EH (cell line): ENCODE measurements at places on chromosomes 2 and 18.

- no peak for DNase-seq
Observed at GRCh38 chr2:8133913-8134472, 547.9 kb upstream of the ID2 start.

- no peak for DNase-seq
Observed at GRCh38 chr18:1296237-1296636, 391.6 kb downstream of the ADCYAP1 start.

DNA sequence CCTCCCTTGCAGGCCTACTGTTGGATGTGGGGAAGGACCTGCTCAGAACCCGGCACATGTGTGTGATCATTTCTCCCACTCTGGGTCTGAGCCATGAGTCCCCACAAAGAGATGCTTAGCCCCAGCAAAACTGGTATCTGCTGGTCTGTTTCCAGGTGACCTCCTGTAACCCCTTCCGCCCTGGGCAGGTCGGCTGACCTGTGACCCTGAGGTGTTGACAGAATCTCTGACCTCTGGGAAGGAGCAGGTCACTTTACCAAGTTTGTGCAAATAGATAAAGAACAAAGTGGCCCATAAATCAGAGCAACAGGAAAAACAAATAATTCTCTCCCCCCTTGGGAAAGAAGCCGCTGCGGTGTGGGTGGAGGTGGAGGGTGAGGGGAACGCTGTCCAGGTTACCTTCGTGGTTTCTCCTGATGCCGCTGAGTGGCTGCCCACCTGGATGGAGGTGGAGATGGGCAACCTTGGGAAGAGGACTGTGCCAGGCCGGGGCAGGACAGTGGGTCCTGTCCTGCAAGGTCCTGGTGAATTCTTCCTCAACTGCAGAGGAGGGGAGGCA lies 174.0 kb upstream of the MYCN start:
- DNase-seq: no peak

DNA sequence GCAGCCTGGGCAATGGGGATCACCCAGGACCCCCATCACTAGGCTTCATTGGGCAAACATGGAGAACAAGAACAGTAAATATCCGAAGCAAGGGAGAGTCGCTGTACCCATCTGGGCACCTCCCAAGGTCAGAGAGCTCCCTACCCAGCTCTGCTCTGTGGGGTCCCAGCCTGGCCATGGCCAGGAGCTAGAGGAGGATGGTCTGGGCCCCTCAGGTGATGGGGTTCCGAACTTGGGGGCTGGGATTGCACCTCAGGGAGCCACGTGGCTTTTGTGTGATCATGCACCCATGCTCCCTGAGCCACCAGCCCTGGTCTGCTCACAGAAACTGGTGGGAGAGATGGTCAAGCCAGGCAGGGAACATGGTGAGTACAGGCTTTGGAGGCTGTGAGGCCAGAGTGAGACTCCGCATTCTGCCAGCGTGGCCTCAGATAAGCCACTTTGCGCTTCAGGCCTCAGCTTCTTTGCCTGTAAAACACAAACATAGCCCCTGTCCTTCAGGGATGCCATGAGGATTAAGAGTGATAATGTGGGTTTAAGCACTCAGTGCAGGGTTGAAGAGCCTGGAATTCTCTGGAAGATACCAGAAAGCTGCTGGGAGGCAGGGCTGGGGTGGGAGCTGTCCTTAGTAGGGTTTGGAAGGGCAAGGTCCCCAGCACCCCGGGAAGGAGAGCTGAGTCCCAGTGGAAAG lies 3.0 kb upstream of the NMUR1 start:
- no peak for DNase-seq

DNA sequence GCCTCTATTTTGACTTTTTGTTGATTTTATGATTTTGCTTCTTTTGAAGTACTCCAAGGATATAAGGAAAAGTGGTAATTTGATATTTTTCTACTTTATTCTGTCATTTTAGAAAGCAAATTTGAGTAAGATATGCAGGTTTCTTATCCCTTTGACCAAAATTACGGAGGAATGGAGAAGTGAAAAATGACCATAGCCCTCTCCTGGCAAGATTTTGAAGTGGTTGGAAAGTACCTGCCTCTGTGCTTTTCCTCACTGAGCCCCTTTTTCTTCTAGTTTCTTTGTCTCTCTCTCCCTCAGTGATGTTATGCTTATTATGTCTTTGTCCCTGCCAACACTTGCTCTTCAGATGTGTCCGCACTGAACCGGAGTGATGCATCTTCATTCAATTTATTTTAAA lies 898.1 kb downstream of the EPHA4 start:
- DNase-seq: no peak

GRCh38 chr2:64854773-64855237 lies 134.4 kb upstream of the SLC1A4 start:
- peak; percentile 58 for DNase-seq

DNA sequence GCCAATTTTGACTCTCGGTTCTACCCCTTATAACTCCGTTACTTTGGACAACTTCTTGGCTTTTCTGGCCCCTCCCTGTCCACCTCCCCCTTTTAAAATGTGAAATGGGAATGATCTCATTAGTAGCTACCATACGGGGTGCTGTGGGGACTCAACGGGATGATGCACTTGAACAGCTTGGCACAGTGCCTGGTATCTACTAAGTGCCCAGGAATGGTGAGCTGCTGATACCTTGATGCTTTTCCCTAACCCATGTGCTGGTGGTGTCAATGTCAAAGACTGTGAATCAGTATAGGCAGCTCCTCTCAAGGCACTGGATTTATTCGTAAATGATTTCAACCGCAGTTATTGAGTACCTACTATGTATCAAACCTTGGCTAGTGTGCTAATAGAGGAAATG lies 204.2 kb downstream of the LOXHD1 start:
- DNase-seq: peak; percentile 3

GRCh38 chr2:128876986-128877983 lies 558.6 kb upstream of the HS6ST1 start:
- DNase-seq: no peak

DNA sequence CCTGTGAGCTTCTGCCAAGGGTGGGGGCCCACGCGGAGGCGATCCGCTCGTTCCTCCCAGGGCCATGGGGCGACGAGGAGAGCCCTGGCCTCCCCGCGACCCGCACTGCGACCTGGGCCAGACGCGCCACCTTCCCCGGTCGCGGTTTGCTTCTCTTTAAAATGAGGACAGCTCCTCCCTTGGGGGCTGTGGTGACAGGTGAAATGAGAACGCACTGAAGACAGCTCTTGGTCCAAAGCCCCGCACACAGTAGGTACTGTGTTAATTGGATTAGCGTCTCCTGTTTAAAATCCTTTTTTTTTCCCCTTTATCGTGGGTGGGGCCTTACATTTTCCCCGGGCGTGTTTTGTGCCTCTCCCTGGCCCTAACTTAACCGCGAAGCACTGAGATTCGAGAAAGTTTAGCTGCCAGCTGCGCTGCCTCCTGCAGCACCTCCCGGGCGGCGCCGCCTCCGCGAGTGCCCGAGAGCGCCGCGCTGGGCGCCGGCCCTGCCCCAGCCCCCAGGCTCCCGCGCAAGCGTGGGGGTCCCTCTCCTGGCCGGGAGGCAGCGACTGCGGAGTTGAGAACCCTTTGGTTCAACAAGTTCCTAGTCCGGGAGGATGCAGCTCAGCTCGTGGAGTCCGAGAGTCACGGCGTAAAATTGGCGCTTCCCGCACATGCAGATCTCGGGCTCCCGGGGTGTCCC lies 1.1 kb downstream of the HPCAL1 start:
- peak; percentile 63 for DNase-seq

DNA sequence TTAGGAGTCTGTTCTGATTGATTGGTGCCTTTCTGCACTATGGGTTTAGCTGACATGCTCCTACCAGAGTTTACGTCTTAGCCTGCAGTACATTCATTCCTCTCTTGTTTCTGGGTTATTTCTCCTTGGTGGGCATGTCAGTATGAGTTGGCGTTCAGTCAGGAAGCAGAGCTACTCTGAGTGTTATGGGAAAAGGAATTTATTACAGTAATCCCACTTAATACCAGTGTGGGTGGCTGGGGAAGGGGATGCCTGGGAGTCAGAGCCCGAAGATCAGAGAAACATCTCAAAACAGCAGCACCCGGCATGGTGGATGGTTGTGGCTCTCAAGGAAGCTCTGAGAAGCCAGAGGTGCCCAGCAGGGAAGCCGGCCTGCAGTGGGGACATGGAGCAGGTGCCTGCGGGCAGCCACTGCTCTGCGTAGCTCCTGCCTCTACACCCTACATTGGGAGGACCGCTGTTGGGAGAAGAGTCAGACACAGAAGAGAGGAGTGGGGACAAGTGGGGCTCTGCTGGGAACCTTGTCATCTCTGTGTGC lies 48.9 kb downstream of the RAB31 start:
- DNase-seq: no peak

DNA sequence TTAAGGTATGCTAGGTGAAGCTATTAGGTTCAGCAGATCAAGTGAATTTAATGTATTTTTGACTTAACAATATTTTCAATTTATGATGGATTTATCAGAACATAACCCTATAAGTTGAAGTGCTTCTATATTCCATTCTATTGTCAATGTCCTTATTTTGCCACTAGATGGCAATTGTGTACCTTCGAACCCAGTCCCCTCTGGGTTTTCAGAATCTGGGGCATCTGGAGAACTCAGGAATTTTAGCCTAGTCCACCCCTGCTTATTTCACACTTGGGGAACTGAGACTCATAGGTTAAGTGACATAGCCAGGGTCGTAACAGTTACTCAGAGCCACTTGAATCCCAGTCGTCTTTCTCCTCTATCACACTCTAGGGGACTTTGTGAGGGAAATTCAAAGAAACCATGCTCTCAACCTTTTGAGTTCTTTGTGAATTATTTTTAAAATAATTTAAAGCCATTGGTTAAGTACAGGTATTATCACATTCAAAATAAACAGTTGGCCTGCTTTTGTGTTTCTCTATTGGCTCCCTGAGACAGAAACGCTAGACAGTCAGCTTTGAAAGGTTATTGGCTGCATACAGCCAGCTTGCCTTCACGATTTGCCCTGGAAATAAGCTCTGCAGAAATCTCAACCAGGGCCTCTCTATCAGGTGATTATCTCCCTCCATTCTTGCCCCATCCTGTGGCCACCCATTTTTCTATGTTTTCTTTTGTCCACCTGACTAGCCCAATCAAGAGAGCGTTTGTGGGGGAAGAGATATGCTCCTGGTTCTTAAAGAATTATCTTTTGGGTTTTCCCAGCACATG lies 145.0 kb downstream of the TTC27 start:
- DNase-seq: peak; percentile 76

DNA sequence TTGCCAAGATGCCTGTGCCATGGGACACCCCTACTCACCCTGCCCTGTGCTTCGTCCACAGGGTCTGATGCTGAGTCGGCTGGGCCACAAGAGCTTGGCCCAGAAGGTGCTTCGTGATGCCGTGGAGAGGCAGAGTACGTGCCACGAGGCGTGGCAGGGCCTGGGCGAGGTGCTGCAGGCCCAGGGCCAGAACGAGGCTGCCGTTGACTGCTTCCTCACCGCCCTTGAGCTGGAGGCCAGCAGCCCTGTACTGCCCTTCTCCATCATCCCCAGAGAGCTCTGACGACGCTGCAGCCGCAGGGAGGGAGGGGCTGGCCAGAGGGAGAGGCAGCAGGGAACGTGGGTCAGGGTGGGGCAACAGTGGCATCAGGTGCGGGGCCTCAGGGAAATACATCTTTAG lies 81.5 kb downstream of the STPG4 start:
- DNase-seq: no peak

DNA sequence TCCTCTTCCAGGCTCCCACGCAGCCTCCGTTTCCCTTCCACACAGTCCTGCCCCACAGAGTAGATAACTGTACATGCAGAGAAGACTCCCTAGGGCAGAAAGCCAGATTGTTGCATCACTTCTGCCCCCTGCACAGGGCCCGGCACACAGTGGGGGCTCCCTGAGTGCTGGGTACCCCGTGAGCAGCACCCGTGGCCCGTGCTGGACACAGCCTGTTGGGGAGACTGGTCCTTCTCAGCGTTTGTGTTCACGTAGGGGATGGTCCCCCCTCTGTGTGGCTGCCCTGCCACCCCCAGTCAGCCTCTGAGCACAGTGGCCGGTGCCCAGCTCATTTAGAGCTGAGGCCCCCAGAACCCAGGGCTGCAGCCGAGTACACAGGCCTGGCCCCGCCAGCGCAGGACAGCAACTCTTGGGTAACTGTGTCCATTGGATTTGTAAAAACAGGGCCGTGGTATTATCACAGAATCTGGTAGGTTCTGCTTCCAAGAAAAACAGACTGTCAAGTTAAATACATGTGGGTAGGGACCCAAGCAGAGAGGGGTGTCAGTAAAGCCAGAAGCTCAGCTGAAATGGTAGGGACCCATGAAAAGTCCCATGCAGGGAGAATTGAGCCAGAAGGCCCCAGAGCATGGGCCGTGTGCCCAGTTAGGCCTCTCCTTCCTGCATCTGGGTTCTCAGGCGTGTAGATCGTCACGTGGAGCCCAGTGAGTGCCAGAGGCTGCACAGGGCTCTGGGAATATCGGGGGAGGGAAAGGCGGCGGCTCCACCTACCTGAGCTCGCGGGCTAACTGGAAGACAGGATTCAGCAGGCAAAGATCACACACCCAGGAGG lies 257.3 kb downstream of the ATAD2B start:
- DNase-seq: peak; percentile 42

DNA sequence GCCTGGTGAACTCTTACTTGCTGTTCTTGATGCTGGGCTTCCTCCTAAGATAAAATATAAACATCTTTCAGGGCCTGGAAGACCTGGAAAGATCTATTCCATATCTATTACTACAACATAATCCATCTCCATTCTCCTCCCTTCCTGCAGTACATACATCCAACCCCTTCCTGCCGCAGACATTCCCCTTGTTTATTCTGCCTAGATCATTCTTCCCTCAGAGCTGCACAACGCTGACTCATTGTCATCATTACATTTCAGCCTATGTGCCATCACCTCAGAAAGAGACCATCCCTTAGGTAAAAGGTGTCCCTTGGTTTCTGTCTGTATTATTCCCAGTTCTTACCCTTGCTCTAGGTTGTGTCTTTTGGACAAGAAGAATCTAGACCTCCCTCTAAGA lies 2.5 kb upstream of the CDH7 start:
- DNase-seq: no peak

DNA sequence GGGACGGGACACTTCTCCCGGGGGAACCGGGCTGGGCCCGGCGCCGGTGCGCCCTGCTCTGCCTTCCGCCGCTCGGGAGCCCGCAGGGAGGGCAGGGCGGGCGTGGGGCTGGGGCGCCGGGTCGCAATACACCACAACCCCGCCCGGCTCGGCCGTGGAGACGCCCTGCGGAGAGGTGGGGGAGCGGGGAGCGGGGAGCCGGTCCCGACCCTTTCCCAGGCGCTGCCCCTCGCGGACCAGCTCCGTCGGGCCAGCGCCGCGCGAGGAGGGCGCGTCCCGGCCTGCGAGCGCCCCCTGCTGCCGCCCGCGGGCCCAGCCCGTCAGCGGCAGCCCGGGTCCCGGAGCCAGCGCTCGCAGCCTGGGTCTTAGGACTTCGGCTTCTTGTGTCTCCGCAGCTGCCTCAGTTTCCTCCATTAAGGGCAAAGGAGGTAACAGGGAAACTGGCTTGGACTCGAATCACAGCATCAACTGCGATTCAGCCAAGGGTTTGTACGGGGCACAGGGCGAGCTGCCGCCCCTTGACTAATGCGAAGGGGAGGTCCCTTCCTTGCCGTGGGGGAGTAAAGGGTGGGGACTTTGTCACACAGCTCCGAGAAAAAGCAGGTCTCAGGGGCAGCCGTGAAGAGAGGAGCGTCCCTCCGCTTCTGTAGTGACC lies 635 bp upstream of the ADRA2B start:
- peak; percentile 50 for DNase-seq
